Tracheal epithelial cell (primary cell): ENCODE measurements at places on chromosomes 5 and 9. TPM values are rescaled to one million over a fixed set of nuclear protein-coding genes. Genes with fewer than 3 reads are reported as not detected.

SPEF2 gene
- total RNA-seq: 0.64 and 1.9 TPM in 2 replicates

C9orf50 gene
- total RNA-seq: not detected in 2 replicates

NKD2 gene
- total RNA-seq: 0.24 TPM in 1 of 2 replicates, not detected in the other

ANKRD34B gene
- total RNA-seq: 0.96 TPM in 1 of 2 replicates, not detected in the other

PCDHA8 gene
- total RNA-seq: not detected in 2 replicates
